Mesendoderm (in vitro differentiated cells): ENCODE measurements at places on chromosomes 6 and 20.
A peak's percentile ranks its signal among the peaks of the same experiment; 100 is the strongest.

GRCh38 chr20:46586724-46587123, 36.3 kb upstream of the OCSTAMP start:
- DNase-seq = no peak

DNA sequence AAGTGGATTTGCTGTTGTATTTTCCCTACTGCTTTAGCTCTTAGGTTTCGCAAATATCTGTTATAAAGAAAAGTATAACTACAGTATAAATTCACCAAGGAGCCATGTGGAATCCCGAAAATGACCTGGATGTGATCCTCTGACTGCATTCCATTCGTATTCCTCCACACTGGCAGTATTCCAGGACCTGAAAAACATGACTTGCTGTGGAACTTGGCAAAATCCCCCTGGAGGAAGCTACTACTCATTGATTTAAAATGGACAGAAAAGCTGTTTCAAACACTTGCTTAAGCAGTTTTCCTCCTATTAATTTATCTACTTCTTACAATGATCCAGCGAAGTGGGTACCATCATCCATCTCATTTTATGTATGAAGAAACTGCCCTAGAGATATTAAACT, 13.3 kb upstream of the ENPP5 start:
- peak; percentile 26 for DNase-seq

DNA sequence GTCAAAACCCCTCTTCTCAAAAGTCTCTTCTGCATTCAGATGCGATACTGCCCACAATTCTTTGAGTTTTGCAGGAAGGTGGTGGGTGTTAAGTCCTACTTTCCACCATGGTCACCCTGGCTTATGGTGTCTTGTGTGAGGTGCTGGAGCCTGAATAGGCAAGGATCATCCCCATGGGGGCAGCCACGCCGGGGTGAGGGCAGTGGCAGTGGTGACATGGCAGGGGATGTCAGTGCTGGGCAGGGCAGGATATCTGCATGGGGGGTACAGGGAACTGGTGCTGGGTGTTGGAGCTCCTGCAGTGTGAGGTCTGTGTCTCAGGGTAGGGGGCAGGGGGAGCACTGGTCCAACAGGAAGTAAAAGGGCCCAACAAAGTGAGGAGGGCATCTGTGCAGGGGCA, 2.3 kb downstream of the MAS1 start:
- no peak for DNase-seq

DNA sequence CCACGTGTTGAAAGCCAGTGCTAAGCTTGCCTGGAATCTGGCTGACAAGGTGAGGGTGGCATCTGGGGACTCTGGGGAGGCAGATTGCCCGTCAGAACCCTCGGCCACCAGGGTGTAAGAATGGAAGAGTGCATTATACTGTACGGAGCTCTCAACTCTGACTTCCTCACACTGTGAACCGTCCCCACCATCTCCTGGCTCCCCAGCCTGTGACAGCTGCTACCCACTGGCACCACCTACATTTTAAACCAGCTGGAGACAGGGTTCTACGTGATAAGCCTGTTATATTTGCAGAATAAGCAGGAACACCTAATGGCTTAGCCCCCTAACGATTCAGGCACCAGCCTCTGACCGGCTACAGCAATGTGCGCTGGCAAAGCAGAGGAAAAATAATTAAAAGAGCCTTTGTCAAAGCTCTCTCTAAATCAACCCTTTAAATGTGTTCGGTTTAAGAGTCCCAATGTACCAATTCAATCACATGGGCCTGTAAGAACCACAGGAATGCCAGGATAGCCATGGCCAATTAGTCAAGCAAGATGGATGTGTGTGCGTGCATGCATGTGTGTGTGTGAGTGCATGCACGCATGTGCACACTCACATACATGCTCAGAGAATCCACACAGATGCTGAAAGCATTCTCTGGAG, 89.1 kb upstream of the TAB2 start:
- DNase-seq = no peak

DNA sequence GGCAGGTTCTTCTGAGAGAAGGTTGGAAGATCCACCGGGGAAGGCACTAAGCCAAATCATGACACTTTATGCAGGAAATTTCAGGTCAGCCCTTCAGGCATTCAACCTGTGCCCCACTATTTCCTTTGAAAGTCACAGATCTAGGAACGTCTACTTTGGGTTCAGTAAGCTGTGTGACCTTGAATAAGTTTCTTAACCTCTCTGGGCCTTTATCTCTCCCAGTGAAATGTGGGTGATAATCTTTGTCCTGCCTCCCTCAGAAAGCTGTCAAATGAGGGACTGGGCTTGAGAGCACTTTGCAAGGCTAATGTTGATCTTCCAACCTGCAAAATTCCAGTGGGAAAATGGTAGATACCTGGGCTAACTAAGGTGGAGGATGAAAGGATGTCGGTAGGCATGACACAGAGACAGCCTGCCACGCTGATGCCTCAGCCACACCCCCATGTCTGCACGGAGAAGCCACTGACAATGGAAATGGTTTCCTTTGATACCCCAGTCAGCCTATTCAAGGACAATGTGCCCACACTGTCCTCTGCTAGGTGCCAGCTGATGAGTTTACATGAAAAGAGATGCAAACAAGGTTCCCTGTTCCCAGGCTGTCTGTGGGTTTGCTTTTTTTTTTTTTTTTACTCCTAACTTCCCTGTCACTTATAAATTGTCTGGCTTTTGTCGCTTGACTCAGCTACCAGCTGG, 9.3 kb downstream of the BNIP5 start:
- DNase-seq = no peak

GRCh38 chr6:41656002-41656691, 17.9 kb downstream of the MDFI start:
- DNase-seq = peak; percentile 55

- peak; percentile 72 for DNase-seq
These were observed 92.6 kb downstream of the SNX5 start for GRCh38 chr20:17875981-17876385.

- DNase-seq = peak; percentile 34
These were observed 29.5 kb upstream of the LRRC1 start for GRCh38 chr6:53765270-53765669.

DNA sequence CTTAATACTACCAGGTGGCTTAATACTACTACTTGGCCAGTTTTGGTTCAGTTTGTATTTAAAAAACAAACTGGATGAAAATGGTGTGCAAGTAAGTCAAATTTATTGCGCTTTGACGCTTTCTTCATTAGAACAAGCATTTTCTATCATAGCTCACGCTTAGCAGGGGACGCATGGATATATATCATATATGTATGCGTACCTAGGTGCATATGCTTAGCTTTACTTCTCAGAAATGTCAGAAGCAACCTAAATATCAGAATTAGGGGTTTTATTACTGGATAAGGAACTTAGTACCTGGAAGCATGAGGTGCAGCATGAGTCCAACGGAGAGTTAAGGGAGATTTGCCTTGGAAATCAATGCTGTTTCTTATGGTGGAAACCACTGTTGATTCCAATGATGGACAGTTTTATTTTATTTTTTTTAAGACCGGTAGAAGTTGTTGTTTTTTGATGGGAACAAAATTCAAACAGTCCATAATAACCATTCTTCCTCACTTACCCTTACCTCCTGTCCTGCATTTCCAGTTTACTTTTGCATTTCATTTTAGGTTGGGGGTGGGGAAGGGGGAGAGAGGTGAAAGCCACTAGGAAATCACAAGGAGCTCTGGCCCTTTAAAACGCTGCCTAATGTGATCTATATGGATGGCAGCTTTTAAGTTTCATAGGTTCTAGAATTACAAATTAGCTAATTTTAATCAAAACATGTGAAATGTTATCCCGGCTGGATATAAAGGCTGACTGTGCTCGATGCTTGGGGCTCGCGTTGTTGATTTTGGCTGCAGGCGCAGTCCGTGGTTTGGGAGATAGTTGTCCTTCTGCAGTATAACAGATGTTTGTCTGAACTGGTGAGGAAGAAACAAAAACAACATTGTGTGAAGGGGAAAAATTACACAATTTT, 2.1 kb downstream of the SOBP start:
- no peak for DNase-seq

GRCh38 chr6:143806282-143807102, 36.6 kb upstream of the LTV1 start:
- no peak for DNase-seq

DNA sequence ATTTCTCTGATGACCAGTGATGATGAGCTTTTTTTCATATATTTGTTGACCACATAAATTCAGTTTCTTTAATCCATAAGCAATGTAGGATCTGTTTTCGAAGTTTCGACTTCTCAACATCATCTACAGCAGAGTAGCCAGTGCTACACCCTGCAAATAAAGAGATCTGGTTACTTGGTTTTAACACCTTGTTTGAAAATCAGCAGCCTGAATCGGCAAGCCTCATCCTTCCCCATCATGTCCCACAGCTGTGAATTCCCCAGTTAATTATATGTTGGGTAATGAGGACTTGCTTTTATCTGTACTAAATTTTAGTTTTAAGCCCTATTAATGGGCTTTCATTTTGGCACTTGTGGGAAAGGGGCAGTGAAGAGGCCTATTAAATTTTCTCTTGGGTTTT, 80.6 kb downstream of the BMP2 start:
- DNase-seq = peak; percentile 92

DNA sequence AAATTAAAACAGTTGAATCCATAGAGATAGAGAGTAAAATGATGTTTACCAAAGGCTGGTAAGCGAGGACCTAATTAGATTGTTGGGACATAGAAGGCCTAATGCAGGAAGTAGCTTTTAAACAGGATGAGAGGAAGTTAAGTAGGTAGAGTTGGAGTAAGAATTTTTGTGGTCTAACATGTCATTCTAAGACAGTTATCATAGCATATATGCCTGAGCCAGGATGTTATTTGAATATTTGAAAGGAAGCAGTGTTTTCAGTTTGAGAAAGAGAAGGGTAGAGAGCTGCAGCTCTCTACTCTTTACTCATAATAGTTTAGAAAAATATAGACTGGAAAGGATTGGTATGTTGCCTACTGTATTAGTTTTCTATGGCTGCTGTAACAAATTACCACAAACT, 121.6 kb downstream of the MEI4 start:
- DNase-seq = no peak

- no peak for DNase-seq
These were observed 7.9 kb upstream of the LZTS3 start for GRCh38 chr20:3181270-3181669.

GRCh38 chr6:7454696-7455358, 65.2 kb downstream of the RIOK1 start:
- DNase-seq = no peak

GRCh38 chr6:69128411-69128810, 493.3 kb downstream of the ADGRB3 start:
- no peak for DNase-seq
